ENCODE measurements at places on chromosomes 4 and X. TPM values are rescaled to one million over a fixed set of nuclear protein-coding genes. Genes with fewer than 3 reads are reported as not detected.
A peak's percentile ranks its signal among the peaks of the same experiment; 100 is the strongest.

DNA sequence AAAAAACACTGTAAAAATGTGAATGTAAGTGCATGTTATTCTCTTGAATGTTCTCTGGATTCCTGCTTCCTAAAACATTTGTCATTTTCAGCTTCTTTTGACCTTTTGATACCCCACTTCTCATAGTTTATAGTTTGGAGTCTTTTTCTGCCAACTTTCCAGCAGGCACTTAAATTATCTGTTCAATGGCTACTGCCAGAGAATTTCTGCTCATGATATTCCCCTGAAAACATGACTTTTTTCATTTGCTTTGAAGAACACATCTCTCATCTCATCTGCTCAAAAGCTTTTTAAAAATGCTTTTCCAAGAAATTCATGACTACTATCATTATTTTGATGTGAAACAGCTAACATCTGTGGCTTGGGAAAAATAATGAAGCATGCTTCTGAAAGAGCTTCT is 269.7 kb upstream of the PCDH7 start:
- no peaks in the 10 kb centered on the region for H3K27me3 ChIP-seq
- H3K36me3 ChIP-seq, result no peaks in the 10 kb centered on the region
- no peak overlapping the region for H3K4me3 ChIP-seq
- no peaks in the 10 kb centered on the region for H3K4me1 ChIP-seq

GRCh38 chr4:141020801-141021261 is 112.4 kb downstream of the RNF150 start:
- H3K4me1 ChIP-seq, result no peaks in the 10 kb centered on the region
- no peak for DNase-seq
- peaks cover 9% of the 10 kb centered on the region for H3K27me3 ChIP-seq
- H3K4me3 ChIP-seq, result no peak overlapping the region

The PRDM5 gene
- 0.20 TPM for total RNA-seq

DNA sequence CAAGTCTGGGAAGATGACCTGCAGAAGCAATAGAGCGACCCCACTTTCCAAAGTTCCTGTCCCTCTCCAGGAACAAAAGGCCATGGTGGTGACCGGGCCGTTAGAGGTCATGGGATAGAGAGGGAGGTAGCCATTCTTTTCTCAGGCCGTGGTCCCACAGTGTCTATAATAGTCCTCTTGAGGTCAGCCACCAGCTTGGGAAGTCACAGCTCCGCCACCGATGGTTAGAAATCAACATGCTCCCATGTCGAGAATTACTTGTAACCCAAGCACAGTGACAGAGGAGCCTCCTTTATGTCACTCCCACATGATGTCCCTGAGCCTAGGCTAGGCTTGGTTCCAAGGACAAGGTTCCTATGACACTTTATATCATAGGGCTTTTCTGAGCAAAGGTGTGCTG is 48.3 kb upstream of the CBR4 start:
- H3K27me3 ChIP-seq, result peaks cover 3% of the 10 kb centered on the region
- no peak overlapping the region for H3K4me3 ChIP-seq
- no peak overlapping the region for H3K27ac ChIP-seq
- no peaks in the 10 kb centered on the region for H3K36me3 ChIP-seq
- no peak for DNase-seq

DNA sequence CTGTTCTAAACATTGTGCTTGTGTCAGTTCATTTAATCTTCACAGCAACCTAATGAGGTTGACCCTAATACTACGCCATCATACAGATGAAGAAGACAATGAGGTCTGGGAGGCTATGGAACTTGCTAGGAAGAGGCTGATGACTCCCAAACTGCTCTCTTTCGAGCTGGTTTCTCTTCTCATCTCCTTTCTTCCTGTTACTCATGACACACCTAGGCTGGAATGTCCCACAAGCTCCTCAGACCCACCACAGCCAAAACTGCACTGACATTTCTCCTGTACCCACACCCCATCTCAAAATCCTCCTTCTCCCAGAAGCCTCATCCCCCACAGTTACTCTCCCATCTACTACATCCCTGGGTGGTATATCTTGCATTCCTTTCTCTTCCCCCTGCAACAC is 27.4 kb upstream of the PJA1 start:
- no peak overlapping the region for H3K27ac ChIP-seq
- H3K27me3 ChIP-seq, result no peaks in the 10 kb centered on the region
- DNase-seq, result no peak
- H3K36me3 ChIP-seq, result no peaks in the 10 kb centered on the region
- H3K4me1 ChIP-seq, result no peaks in the 10 kb centered on the region

- DNase-seq, result no peak
- H3K4me3 ChIP-seq, result no peak overlapping the region
- no peak overlapping the region for H3K27ac ChIP-seq
- peaks cover 13% of the 10 kb centered on the region for H3K36me3 ChIP-seq
These were observed 31.1 kb downstream of the ZCCHC4 start for GRCh38 chr4:25343671-25344070.

GRCh38 chr4:72031868-72032608 is at the start of gene NPFFR2:
TSS of gene NPFFR2 (plus strand) at chr4:72032000. CDS start at chr4:72128592, 96,592 bp downstream.
- no peak for DNase-seq
- H3K4me1 ChIP-seq, result no peaks in the 10 kb centered on the region
- H3K4me3 ChIP-seq, result no peak within 1 kb of the TSS
- no peak within 1 kb of the TSS for H3K27ac ChIP-seq

GRCh38 chr4:163251204-163251603 is 81.2 kb downstream of the NPY1R start:
- no peaks in the 10 kb centered on the region for H3K36me3 ChIP-seq
- peaks cover 10% of the 10 kb centered on the region for H3K27me3 ChIP-seq
- H3K4me1 ChIP-seq, result no peaks in the 10 kb centered on the region
- H3K4me3 ChIP-seq, result no peak overlapping the region

DNA sequence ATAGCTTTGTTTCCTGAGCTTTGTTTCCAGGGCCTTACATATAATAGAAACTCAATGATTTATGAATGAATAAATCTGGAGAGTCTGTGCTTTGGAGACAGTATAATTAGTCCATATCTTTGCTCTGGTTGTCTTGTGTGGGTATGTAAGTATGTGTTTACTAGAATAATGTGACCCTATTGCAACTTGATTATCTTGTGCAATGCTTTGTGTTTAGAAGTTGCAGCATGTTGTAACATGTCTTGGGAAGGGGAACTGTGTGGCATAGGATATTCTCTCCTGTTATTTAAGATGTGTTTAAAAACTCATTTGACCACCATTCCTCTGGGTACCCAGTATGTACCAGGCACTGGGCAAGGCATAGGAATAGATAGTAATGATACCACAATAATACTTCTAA is 6.1 kb downstream of the SPATA18 start:
- no peak for DNase-seq
- peaks cover 37% of the 10 kb centered on the region for H3K27me3 ChIP-seq
- no peaks in the 10 kb centered on the region for H3K36me3 ChIP-seq
- no peak overlapping the region for H3K4me3 ChIP-seq
- no peak overlapping the region for H3K27ac ChIP-seq

GRCh38 chrX:28015993-28016392 is 34.7 kb upstream of the DCAF8L1 start:
- H3K36me3 ChIP-seq, result no peaks in the 10 kb centered on the region
- no peaks in the 10 kb centered on the region for H3K27me3 ChIP-seq
- no peaks in the 10 kb centered on the region for H3K4me1 ChIP-seq
- DNase-seq, result no peak
- no peak overlapping the region for H3K27ac ChIP-seq
- no peak overlapping the region for H3K4me3 ChIP-seq

GRCh38 chrX:101220662-101221260 is 1.2 kb downstream of the DRP2 start:
- no peak overlapping the region for H3K4me3 ChIP-seq
- no peaks in the 10 kb centered on the region for H3K27me3 ChIP-seq
- H3K27ac ChIP-seq, result no peak overlapping the region
- no peaks in the 10 kb centered on the region for H3K36me3 ChIP-seq
- H3K4me1 ChIP-seq, result peaks cover 13% of the 10 kb centered on the region

The TRMT44 gene
- total RNA-seq, result 14.5 TPM

The NIPAL1 gene
- total RNA-seq, result 2.0 TPM

DNA sequence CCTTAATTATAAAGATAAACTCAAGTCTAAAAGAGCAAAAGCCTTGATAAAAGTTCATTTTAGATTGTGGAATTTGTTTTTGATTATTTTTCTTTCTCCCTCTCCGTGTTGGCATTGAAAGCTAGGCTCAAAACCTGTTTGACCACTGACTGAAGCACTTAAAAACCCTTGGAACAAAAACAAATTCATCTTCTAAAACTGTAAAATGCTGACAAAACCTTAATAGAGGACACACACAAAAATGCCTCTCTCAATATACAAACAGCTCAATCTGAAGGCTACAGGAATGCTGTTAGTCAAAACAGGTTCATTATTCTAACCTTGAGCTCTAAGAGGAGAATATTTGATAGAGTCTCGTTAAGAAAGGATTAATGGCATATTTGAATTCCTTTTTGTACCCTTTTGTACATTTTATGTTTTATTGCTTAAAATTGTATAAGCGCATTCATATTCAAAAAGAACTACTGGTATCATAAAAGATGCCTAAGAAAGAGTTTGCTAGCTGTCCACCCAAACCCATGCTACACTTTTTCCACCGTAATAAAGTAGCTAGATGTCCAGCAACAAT is 74.3 kb upstream of the NAP1L5 start:
- H3K4me3 ChIP-seq, result no peak overlapping the region
- H3K4me1 ChIP-seq, result no peaks in the 10 kb centered on the region
- DNase-seq, result no peak
- no peak overlapping the region for H3K27ac ChIP-seq

GRCh38 chrX:118338930-118339329 is 7.0 kb upstream of the WDR44 start:
- no peaks in the 10 kb centered on the region for H3K27me3 ChIP-seq
- H3K4me1 ChIP-seq, result no peaks in the 10 kb centered on the region
- H3K27ac ChIP-seq, result no peak overlapping the region
- H3K4me3 ChIP-seq, result no peak overlapping the region
- no peak for DNase-seq
- no peaks in the 10 kb centered on the region for H3K36me3 ChIP-seq

- no peak for DNase-seq
- no peak overlapping the region for H3K4me3 ChIP-seq
- H3K36me3 ChIP-seq, result peaks cover 4% of the 10 kb centered on the region
- peaks cover 12% of the 10 kb centered on the region for H3K4me1 ChIP-seq
These were observed 27.4 kb upstream of the CAMK2D start for GRCh38 chr4:113788888-113789287.

DNA sequence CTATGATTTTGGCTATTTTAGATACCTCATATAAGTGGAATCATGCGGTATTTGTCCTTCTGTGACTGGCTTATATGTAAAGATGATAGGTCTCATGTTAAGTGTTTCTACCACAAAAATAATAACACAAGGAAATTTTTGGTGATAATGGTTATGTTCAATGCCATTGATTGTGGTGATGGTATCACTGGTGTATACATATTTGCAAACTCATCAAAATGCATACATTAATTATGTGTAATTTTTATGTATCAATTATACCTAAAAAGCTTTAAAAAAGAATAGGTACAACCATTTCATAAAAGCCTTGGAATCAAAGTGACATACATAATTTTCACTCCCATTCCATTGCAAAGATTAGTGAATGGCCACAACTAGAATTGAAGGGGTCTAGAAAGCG is 178.3 kb upstream of the FMR1 start:
- no peak overlapping the region for H3K27ac ChIP-seq
- no peak overlapping the region for H3K4me3 ChIP-seq
- no peaks in the 10 kb centered on the region for H3K27me3 ChIP-seq
- DNase-seq, result no peak
- no peaks in the 10 kb centered on the region for H3K36me3 ChIP-seq

The ZCCHC18 gene
- 0.17 TPM for total RNA-seq

DNA sequence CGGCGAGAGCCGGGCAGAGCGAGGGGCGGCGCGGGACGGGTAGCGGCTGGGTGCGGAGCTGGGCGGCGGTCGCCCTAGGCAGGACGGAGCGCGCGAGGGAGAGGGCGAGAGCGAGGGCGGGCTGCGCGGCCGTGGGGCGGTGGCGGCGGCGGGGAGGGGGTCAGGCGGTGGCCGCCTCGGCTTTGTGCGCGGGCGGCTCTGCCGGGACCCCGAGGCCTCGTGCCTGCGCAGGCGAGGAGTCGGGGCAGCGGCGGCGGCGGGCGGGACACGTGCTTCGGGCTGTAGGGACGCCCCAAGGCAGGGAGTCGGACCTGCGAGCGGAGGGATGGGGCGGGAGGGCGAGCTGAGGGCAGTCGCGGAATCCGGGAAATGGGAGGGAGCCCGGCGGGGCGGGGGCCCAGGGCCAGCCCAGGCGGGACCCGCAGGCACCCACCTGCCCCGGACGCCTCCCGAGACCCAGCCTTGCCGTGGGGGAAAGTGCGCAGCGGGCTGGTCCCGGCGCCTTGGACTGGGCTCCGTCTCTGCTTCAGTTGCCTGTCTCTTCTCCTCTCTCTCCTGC is 465 bp downstream of the BMPR1B start:
- no peak overlapping the region for H3K27ac ChIP-seq
- H3K4me3 ChIP-seq, result peak overlapping the region; percentile 57
- DNase-seq, result no peak
- H3K27me3 ChIP-seq, result peaks cover 76% of the 10 kb centered on the region
- no peaks in the 10 kb centered on the region for H3K36me3 ChIP-seq

DNA sequence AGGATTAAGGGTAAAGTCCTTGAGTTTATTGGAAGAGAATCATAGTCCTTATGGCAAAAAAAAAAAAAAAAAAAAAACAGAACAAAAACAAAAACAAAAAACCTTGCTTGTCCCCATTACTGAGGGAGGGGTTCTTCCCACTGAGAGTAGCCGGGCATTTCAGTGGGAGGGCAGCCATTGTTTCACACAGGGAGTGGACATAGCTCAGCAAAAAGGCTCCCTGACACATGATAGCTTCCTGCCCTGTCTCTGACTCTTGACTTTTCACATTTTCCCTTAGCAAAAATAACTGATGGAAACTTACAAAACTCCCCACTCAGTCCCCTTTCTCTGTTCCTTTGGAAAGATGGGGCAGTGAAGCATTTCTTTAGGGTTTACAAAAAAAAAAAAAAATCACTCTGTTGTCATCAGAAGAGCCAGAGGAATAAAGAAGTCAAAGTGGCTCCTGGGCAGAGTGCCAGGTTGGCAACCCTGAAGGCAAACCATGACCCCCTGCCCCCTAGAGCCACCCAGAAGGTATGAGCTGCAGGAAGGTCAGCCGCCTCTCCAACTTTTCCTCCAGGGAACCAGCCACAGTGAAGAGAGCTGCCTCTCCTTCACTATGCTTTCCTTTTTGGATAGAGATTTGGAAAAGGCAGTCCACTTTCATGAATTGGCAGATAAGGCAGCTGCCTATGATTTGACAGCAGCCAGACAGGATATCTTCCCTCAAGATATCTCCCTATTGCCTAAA is 170.6 kb downstream of the KDR start:
- no peak overlapping the region for H3K27ac ChIP-seq
- no peaks in the 10 kb centered on the region for H3K36me3 ChIP-seq
- peaks cover 14% of the 10 kb centered on the region for H3K4me1 ChIP-seq
- no peak overlapping the region for H3K4me3 ChIP-seq
- H3K27me3 ChIP-seq, result no peaks in the 10 kb centered on the region

The SMIM10 gene
- 1.0 TPM for total RNA-seq

- H3K4me3 ChIP-seq, result no peak overlapping the region
- DNase-seq, result no peak
- H3K36me3 ChIP-seq, result peaks cover 3% of the 10 kb centered on the region
These were observed 37.1 kb downstream of the SNX25 start for GRCh38 chr4:185246453-185246852.

The ADAM29 gene
- total RNA-seq, result not detected

GRCh38 chr4:145098675-145099037 is 545 bp downstream of the ABCE1 start:
- H3K4me1 ChIP-seq, result peaks cover 20% of the 10 kb centered on the region
- peak; percentile 61 for DNase-seq
- peak overlapping the region; percentile 92 for H3K4me3 ChIP-seq
- peak overlapping the region; percentile 97 for H3K27ac ChIP-seq

Data from activated naive CD4-positive, alpha-beta T cell treated with anti-CD3 and anti-CD28 coated beads for 36 hours (primary cell).